ENCODE measurements at places on chromosomes 11 and 22.

DNA sequence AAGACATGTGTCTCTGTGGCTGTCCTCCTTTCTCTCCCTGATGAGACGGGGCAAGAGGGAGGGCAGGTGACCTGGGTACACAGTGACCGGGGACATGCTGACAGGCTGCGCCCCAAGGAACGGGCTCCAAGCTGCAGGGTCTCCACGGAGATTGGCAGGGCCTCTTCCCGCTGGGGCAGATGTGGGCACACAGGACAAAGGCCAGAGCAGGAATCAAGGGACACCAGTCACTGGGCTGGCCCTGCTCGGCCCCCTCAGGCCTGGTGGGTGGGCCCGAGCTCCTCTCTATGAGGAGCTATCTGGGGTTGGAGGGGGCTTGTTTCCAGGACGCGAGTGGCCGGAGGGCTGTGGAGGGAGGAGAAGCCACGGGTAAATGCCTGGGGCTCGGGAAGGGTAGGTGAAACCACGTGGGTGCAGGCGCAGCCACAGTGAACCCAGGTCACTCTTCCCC is 11.2 kb downstream of the PNPLA5 start:
- DNase-seq, result no peak

- no peak for DNase-seq
Observed at GRCh38 chr11:71193431-71193830, 58.9 kb downstream of the SHANK2 start.

DNA sequence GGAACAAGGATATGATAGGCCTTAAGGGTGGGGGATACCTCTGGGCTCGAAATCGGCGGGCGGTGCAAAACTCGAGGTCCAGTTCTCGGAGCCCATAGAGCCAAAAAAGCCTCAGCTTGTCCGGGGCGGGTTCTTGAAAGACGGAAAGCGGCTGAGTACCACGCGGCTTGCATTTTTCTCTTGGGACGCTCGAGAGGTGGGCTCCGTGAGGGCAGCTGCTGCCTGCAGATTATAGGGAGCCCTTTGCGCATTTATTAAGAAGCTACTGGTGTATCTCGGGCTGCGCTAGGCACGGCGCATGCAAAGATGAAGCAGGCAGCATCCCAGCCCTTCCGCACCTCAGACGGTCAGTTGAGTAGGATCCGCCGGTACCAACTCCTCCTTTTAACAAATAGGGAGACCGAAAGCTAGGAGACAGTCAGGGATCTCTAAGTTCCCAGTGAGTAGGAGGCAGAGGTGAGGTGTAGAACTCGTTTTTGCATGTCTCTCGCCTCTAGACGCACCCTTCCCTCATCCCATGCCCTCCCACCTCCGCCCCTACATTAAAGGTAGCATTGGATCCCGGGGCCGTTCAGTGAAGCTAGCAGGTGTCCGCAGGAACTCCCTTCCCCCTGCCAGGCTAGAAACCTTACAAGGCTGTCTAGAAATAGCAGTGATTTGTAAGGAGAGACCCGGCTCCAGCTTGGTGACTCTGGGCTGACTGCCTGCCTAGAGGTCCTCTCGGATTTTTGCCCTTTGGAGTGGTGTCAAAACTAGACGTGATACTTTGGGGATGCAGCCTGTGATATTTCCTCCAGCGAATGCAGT is 768 bp downstream of the LDHA start:
- no peak for DNase-seq

DNA sequence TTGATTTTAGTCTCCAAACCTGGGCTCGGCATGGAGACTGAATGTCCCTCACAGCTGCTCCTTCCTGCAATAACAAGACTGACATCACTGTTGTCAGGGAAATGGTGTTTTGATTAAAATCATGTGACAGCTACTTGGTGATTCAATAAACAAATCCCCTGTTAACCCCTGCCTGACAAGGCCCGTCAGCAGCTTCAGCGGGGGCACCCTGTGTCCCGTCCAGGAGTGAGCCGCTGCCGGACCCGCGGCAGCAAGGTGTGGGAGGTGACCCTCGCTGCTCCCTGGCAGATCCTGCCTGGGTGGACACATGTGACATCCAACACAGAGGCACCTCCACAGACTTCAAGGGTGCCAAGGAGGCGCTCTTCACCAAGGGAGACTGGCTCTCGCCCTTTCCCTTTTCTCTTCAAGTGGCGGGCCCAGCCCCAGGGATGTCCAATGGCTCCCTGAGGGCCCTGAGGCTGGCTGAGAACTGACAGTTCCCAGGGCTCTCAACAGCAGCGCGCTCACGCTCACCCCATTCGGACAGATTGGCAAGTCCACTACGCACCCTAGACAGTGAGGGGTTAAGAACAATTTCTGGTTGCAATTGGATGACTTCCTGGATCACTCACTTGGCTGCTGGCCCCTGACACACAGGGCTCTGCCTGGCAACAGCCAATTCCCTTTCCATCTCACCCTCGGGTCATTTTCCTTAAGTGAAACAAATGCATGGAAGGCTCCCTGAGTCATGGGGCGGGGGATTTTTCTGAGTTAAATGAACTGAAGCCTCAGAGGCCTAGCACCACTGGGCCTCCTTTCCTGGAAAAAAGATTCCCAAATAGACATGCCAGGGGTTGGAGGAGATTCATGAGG is 30.7 kb downstream of the PPP2R1B start:
- DNase-seq, result peak; percentile 96

GRCh38 chr11:105592035-105592434 is 17.8 kb upstream of the GRIA4 start:
- DNase-seq, result no peak

DNA sequence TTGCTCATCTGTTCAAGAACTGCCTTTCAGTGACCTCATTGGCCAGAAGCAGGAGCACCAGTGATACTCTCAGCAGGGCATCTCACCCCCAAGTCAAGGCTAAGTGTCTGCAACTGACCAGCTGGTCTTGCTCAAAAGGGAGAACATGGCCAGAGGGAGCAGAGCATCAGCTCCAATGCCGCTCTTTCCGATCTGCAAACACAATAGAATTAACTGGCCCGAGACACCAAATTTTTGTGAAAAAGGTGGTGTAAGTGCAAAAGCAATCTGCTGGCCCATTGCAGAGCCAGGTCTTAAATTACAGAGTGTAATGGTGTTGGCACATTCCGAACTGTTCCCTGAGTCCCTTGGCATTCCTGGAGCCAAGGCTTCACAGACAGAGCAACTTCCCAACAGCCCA is 97.0 kb downstream of the PKNOX2 start:
- DNase-seq, result no peak

All from AG04450 (cell line).